AG20443 (cell line): ENCODE measurements at places on chromosomes 1 and 21.

DNA sequence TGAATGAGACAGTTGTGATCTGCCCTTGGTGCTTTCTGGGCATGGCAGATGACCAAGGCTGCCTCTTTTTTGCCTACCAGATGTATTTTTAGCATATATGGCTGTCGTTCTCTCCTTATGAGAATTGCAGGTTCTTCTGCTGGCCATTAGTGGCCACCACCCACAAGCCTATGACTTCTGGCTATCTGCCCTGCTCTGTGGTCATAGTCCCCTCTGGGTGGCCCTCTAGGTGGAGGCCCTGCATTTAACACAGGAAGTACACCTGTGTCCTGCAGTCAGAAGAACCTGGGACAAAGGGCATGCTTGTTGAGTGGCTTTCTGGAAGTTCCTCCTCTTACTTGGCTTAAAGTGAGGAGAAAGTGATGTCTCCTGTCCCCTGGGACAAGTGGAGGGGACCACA lies 6.5 kb downstream of the FCAMR start:
- DNase-seq: no peak

GRCh38 chr1:31523769-31524168 lies 52.5 kb upstream of the TINAGL1 start:
- DNase-seq: peak; percentile 56

GRCh38 chr21:33229784-33230544 lies at the start of gene IFNAR2:
IFNAR2 (plus strand) TSS chr21:33229938; CDS start chr21:33241923, 11,985 bp downstream.
- DNase-seq: peak; percentile 98

DNA sequence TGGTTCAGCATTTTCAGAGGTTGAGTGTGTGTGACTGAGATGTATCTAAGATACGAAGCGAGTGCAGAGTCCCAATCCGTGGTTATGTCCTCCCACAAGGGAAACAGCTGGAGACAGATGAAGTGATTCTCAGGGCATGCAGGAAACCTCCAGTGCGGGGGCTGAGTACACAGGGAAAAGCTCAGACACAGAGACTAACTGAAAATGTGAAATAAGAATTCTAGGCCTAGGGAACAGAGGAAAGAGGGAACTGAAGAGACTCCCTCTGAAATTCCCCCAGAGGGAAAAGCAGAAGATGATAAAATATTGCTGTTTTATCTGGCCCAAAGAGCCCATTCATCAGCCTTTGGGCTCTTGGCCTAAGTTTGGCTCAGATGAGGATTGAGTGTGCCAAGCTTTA lies 116.8 kb downstream of the LRRC53 start:
- no peak for DNase-seq

DNA sequence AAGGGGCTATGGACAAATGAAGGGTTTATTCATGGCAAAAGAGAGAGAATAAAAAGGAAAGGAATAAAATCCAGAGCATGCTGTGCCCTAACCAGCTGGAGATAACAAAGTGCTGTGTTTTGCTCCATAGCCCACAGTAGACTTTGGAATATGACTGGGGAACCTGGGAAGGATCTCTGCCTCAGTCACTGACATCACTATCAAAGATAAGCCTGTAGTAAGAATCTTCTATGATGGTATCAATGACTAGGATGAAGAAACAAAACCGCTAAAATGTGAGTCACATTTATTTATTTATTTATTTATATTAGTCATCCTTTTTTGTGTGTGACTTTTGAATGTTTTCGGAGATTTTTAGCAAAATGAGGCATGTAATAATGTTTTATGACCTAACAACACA lies 56.3 kb downstream of the NVL start:
- no peak for DNase-seq

DNA sequence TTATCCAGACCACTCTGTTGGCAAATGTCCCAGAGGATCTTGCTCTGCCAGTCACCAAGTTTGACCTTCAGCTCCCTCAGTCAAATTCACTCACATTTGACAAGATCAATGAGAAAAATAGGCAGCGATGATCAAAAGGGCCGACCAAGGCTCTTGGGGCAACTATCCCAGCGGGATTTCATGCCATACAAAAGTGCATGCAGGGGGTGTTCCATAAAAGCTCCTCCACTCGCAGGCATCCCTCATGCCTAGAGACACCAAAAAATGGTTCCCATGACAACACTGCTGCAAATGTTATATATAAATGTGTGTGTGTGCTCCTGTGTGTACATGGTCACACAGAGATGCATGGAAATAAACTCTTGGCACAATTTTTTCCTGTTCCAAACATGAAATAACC lies 16.2 kb upstream of the EIF4G3 start:
- no peak for DNase-seq

GRCh38 chr1:205939690-205940330 lies 3.4 kb downstream of the SLC26A9 start:
- DNase-seq: no peak

GRCh38 chr1:153750026-153750995 lies 22.5 kb downstream of the INTS3 start:
- no peak for DNase-seq

DNA sequence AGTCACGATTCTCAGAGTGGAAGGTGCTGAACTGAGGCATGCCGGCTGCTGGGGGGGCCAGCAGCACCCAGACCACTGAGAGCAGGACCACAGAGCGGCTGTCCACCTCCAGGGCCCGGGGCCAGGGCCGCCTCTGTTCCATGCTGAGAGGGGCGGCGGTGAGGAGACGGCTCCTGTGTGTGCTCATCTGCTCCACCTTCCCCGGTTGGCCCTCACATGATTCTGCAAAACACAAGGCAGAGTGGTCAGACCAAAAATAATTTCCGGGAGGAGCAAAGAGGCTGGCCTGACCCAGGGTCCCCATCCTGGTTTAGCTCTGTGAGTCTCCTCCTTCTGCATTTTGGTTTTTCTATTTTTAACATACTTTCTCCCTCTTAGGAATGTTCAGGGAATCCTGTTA lies 26.4 kb downstream of the PLXNA2 start:
- DNase-seq: no peak

- DNase-seq: no peak
Measured at GRCh38 chr1:86948212-86948611, 33.8 kb downstream of the HS2ST1 start.

DNA sequence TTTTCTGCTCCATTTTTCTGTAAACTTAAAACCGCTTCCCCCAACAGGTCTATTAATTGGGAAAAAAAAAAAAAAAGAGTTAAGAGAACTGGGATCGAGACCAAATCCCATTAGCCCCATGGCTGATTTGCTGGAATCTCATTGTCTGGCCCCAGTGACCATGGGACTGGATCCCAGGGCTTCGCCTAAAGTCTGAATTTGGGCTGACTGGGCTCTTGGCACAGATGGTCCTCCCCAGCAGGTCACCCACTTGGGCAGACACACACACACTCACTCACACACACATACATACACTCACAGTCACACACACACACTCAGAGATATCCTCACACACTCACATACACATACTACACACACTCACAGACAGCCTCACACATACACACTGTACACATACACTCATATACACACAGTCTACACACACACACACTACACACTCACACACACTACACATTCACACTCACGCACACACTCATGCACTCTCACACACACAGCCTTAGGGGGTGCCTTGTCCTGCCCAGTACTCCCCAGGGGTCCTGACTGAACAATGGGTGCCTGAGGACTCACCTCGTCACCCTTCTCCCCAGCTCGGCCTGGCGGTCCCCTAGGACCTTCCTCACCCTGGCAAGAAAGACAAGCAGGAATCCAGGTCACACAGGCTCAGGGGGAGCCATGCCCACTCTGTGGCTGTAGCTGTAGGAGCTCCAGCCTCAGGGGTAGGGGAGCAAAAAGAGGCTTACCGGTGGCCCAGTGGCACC lies 7.5 kb downstream of the COL9A2 start:
- DNase-seq: no peak

- no peak for DNase-seq
Measured at GRCh38 chr1:16013908-16014258, 4.0 kb downstream of the HSPB7 start.

GRCh38 chr1:9196129-9197040 lies 38.2 kb upstream of the H6PD start:
- DNase-seq: peak; percentile 79

GRCh38 chr1:215744419-215744818 lies 177.3 kb downstream of the KCTD3 start:
- no peak for DNase-seq

DNA sequence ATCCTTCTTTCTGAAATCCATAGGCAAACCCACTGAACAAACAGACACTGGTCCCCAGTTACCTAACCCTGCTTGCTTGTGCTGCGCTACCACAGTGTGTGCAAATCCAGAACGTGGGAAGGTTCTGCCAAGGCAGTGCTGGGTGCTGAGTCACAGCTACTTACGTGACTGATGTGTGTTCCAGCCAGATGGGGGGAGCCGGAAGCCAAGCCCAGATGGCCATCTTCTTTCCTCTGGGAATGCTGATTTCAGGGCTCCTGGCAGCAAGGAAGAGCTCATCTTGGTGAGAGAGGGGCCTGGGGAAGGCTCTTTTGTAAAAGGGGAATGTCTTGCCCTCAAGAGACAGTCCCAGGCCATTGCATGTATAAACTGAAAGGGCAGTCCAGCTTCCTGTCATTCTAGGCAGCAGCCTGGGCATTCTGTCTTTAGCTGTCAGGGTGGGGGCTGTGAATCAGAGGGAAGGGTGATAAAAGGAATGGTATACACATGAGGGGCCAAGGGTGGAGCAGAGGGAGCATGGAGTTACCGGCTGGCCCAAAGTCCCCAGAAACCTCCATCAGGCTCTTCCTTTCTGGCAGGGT lies 54.1 kb downstream of the CD46 start:
- DNase-seq: peak; percentile 94

- no peak for DNase-seq
Measured at GRCh38 chr1:3049905-3050304, 19.1 kb upstream of the PRDM16 start.

- no peak for DNase-seq
Measured at GRCh38 chr1:100799548-100799947, 80.0 kb downstream of the VCAM1 start.

DNA sequence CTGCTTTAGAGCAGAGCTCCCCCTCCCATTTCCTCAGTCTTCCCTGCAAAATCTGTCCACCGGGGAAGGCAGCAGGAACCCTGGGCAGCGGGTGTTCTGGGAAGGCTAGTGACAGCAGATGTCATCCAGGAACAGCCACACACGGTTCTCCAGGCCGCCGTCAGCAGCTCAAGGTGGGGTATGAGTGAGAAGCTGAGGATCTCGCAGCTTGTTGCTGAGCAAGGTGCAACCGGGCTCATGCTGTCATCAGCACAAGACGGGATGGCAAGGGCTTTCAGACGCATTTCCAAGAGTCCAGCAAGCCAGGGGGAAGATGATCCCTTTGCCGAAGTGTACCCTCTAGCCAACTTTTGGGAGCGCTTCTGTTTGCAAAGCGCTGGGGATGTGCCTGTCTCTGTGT lies 23.0 kb upstream of the SPSB1 start:
- no peak for DNase-seq

- DNase-seq: no peak
Measured at GRCh38 chr1:229478852-229479251, 29.3 kb downstream of the NUP133 start.

DNA sequence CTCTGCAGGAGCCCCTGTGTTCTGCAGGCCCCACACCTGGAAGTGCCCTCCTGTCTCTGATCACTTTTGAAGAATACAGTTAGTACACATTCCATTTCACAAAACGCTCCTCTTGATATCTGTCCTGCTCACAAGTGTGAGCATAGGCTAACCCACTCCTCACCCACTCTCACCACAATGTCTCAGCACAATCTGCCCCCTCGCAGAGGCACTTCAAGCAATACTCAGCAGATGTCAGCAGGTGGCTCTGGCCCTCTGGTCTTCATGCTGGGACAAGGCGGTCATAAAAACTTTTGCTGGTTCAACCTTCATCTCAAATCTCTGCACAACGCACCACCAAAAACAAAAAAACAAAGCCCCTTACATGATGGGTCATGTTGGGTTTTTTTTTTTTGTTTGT lies 671.2 kb downstream of the MATN1 start:
- no peak for DNase-seq

DNA sequence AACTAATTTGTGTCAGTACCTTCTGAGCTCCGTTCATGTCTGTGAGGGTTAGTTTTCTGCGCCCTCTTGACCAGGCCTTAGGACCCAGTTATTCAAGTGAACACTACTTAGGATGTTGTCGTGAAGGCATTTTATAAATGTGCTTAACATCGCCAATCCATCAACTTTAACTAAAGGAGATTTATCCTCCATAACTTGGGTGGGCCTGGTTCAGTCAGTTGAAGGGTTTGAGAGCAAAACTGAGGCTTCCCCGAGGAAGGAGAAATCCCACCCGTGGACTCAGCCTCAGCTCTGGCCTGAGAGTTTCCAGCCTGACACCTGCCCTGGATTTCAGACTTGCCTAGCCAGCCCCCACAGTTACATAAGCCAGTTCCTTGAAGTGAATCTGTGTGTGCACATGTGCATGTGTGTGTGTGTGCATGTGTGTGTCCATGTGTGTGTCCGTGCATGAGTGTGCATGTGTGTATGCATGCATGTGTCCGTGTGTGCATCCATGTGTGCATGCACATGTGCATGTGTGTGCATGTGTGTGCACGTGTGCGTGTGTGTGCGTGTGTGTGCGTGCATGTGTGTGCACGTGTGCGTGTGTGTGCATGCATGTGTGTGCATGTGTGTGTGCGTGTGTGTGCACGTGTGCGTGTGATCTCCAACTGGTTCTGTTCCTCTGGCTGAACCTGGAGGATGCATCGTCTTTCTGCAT lies 62.1 kb upstream of the PDE9A start:
- no peak for DNase-seq
